ENCODE measurements at places on chromosomes 1 and 21.

GRCh38 chr1:95407131-95407885 is 173.3 kb downstream of the RWDD3 start:
- peak; percentile 28 for DNase-seq

DNA sequence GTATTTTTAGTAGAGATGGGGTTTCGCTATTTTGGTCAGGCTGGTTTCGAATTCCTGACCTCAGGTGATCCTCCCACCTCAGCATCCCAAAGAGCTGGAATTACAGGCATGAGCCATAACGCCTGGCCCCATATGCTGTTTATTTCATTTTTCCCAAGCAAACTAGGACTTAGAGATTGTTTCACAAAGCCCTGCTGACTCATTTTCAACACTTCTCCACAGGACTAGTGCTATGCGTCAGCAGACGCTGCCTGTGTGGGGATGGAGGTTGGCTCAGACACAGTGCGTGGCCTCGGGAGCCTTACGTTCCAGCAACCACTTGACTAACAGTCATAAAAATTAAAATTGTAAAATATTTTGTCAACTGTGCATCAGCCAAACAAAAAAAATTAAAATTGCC is 22.7 kb downstream of the PKNOX1 start:
- no peak for DNase-seq

- DNase-seq = no peak
Measured at GRCh38 chr1:112255080-112255479, 140.9 kb upstream of the CTTNBP2NL start.

GRCh38 chr1:86466109-86466844 is 2.5 kb upstream of the CLCA1 start:
- DNase-seq = no peak

DNA sequence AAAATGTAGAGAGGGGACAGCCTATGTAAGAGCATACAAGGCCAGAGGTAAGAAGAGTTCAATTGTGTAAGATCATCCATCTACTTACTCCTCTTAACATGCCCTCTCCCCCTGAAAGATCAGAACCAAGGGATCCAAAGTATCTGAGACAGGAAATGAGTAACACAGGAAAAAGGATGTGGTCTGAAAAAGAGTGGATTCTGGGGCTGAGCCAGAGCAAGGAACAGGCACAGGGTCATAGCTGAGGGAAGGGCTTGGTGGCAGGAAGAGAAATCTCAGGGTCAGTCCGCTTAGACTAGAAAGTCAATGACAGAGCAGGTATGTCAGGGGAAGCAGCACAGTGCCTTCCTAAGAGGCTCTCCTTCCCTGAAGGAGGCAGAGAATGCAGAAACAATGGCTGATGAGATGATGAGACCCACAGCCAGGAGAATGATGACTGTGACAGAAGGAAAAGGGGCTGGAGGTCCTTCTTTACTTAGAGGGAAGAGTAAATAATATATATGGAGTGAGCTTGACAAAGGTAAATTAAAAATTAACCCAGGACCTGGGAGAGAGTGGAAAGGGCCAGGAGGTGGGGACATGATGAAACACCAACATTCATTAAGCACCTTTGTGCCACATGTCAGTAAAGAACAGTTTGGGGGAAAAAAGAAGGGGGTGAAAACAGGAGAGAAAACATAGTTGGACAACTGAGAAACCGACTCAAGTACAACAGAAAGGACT is 26.2 kb upstream of the A3GALT2 start:
- DNase-seq = no peak

- no peak for DNase-seq
Measured at GRCh38 chr21:39318091-39318959, 4.9 kb upstream of the BRWD1 start.

- no peak for DNase-seq
Measured at GRCh38 chr1:224739997-224740684, 124.0 kb downstream of the CNIH3 start.

DNA sequence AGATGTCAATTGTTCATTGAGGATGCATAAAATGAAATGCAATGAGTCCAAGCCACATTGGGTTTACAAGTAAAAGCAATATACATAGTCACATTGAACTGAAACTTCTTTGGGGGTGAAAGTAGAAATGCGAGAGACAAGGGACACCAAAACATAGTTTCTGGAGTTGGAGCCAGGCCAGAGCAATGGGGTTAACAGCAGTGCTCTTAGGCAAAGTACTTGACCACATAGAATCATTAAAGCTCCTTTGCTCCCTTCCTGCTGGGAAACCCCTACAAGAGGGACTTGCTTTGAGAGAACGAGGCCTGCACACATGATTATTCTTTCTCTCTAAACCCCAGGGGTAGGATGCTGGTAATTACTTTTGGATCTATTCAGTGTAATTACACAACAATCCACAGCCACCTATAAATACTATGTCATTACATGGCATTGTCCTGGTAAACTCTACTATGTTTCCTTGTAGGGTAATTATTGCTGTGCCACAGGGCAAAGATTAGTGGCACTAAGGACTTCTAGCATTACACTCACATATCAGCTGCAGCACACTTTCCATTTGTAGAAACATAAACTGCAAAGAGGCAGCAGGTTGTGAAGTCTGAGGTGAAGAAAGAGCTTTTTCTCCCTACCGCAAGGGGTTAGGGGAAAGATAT is 421.6 kb upstream of the PBX1 start:
- DNase-seq = no peak

GRCh38 chr1:204882479-204882878 is 11.8 kb downstream of the NFASC start:
- DNase-seq = no peak

DNA sequence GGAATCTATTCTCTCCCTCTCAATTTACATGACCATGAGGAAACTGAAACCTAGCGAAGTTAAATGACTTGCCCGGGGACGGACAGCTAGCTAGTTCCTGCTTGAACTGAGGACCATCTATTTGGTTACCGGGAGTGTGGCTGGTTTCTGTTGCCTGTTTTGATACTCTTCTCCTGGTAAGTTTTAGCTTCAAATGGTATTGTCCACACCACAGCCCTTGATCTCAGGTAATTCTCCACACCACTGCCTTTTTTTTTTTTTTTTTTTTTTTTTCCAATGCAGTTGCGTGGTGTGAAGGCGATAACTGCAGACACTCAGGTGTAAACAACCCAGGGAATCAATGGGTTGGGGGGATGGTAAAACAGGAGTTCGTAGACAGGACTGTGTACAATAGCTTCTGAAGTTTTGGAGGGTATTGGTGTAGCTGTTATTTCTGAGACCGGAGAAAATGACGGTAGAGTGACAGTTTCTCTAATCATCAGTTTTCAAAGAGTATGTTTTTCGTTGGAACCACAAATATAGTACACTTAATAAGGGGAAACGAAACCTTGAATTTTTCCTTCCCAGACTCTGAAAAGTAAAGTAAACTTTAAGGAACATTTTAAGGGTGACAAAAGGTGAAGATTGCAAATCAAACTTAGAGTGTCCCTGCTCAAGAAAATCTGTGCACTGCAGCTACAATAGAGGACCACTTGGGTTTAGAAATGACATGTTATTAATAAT is 125.3 kb upstream of the CACYBP start:
- no peak for DNase-seq

DNA sequence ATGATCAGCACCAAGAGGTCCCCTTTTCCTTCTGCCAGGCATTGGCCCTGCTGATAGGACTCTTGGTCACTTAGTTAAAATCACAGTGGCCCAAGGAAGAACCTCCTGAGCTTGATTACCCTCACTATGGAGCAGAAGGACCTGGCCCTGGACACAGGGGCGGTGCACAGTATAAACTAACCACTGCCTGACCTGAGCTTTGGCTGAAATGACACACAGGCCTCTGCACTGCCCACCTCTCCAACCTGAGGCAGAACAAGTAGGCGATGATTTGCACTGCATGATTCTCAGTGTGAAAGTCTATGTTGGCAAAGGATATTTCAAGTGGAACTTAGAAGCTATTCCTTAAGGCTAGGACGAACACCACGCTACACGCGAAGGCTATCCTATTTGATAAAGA is 48.5 kb downstream of the CAPN2 start:
- DNase-seq = no peak

- DNase-seq = no peak
Measured at GRCh38 chr1:118084400-118084799, 100.6 kb downstream of the SPAG17 start.

GRCh38 chr1:89213347-89213746 is 14.6 kb upstream of the GBP4 start:
- no peak for DNase-seq

DNA sequence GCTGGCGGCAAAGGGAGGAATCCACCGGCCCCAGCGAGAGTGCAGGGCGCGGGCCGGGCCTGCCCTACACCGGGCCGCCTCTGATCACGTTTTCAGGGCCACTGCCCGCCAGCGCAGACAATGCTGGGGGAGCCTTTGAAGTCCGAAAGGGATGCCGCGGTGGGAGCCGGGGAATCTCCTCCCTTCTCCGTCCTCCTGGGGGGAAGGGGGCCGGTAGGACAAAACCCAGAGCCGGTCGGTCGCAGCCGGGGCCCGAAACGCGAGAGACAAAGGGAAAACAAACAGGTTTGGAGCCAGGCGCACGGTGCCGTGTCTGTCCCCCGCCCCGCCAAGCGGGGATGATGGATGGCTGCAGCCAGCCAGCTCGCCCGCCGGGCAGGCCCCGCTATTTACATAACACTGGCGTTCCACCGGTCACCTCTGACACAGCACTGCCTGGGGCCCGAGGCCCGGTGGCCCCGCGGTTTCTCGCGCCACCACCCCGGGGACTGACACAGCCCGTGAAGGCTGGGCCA is 92.0 kb downstream of the CASZ1 start:
- DNase-seq = no peak

GRCh38 chr1:160494620-160495019 is 28.4 kb downstream of the SLAMF6 start:
- no peak for DNase-seq

GRCh38 chr1:228084325-228084724 is 1.8 kb downstream of the ARF1 start:
- no peak for DNase-seq

- no peak for DNase-seq
Measured at GRCh38 chr1:245116751-245117150, 38.0 kb upstream of the KIF26B start.

DNA sequence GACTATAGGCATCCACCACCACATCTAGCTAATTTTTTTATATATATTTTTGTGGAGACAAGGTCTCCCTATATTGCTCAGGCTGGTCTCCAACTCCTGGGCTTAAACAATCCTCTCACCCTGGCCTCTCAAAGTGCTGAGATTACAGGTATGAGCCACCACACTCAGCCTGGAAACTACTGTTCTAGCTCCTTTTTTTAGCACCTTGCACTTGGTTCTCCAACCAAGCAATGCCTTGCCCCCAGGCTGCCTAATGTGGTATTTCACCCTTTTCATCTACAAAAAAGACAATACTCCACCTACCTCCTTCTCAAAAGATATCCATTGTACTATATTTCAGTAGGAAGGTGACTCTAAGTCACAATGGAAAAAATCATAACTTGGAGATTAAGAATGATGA is 6.7 kb downstream of the ARNT start:
- no peak for DNase-seq

- no peak for DNase-seq
Measured at GRCh38 chr21:23686737-23687523, 1920.4 kb downstream of the MRPL39 start.

- no peak for DNase-seq
Measured at GRCh38 chr1:168509875-168510791, 33.7 kb downstream of the XCL2 start.

DNA sequence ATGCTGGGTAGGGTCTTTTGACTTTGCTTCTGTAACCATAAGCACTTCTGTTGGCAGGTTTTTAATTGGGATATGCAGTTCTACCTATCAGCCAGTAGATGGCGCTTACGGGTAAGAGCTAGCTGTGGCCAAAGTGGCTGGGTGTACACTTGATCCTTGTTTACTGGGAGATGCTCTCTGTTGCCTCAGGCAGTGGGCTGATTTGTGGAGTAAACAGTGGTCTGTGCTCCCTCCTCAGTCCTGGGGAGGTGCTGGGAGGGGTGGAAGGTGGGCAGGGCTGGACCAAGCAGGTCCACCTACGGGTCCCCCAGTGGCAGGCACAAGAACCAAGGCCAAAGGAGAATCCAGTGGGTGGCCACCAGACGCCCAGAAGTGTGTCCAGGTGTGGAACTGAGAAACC is 43.4 kb downstream of the RALGPS2 start:
- no peak for DNase-seq

DNA sequence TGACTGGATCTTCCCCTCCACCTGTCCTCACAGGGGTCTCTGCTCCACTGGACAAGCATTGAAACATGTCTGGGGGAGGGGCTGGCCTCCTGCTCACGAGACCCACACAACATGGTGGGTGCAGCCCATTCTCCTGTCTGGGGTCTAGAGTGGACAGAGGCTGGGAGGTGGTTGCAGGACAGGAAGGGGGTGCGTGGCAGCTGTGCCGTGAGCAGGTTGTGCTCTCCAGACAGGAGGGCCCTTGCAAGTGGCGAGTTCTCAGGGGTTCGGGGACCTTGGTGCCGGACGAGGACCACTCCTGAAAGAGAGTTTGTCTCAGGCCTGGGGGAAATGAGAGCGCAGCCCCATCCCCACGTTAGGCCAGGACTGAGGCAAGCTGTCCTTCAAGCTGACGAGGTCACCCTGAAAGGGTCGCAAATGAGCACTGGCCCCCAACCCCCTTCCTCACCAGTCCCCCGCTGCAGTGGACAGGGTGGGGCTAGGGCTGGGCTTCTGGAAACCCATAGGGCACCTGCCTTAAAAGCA is 21.2 kb upstream of the TTC34 start:
- DNase-seq = no peak

DNA sequence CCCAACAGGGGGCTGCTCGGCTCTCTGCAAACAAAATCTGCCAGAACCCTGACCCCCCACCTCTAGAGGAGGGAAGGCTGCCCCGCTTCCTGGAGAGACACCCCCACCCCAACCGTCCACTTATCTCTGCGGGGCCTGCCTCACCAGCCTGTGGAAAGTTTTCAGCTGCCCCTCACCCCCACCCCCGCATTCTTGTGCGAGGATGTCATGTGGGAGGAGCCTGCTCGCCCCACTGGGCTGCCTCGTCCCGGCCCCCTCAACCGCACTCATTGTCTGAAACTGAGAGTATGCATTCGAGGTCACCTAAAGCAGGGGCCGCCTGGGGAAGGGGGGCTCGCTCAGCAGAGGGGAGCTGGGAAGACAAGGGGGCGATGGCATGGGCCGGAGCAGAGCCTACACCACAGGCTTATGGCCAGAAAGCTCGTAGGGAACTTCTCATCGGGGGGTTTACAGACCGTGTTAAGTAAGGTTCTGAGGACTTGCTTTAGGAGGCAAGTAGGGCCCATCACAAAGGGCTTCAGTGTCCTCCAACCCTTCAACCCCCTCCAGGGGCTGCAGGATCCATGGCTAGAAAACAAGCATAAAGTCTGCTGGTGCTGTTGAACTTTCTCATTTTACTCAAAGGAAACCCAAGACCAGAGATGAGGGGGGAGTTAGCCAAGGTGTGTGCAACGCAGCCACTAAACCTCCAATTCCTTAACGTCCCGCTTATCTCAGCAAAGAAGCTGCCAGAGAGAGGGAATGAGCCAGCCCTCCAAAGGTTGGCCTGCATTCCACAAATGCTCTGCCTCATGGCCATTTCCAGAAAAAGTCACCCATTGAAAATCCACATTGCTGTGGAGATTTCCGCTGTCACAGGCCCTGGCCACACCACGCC is 9.4 kb downstream of the EPHA2 start:
- DNase-seq = no peak

- DNase-seq = no peak
Measured at GRCh38 chr1:199751506-199751905, 276.0 kb upstream of the NR5A2 start.
